WTC11 (cell line): ENCODE measurements at places on chromosomes 5 and 9. TPM values are rescaled to one million over a fixed set of nuclear protein-coding genes. Genes with fewer than 3 reads are reported as not detected.

DNA sequence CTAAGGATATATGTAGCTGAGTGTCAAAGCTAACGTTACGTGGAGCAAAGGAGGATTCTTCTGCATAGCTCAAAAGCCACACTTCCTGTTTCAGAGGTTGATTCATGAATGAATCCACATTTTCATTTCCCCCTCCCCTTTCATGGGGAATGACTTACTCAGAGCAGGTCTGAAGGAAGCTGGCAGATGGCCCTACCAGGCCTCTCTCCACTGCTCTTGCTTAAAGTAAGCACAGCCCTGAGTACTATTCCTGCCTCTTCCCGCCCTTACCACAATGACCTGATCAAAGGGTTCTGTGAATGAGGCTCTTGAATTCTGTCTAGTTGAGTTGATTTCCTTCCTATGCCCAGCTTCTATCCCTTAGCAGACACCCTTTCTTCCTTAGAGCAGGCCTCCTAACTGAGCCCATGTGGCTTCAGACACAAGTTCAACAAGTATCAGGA, 6.3 kb downstream of the IGIP start:
- H3K4me1 ChIP-seq, result peaks cover 15% of the 10 kb centered on the region
- H3K27ac ChIP-seq, result no peak overlapping the region
- no peaks in the 10 kb centered on the region for H3K36me3 ChIP-seq
- no peak for DNase-seq

DNA sequence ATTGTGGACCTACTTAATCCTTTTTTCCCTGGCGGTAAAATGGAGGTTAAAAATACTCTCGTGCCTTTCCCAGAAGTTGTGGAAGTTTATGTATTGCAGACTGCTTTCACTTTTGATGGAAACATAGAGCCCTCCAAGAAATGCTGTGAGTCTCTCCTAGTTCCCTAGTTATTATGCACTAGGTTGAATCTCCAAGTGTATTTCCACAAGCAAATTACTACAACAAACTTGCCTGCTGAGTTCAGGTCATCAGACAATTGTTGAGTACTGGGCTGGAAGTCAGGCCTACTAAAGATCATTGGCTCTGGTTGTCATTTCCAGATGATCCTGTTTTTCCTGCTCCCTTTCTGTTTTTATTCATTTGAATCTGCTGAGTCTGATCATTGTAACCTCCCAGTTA, 104.1 kb downstream of the CD180 start:
- no peaks in the 10 kb centered on the region for H3K27me3 ChIP-seq
- DNase-seq, result no peak
- peaks cover 41% of the 10 kb centered on the region for H3K4me1 ChIP-seq

DNA sequence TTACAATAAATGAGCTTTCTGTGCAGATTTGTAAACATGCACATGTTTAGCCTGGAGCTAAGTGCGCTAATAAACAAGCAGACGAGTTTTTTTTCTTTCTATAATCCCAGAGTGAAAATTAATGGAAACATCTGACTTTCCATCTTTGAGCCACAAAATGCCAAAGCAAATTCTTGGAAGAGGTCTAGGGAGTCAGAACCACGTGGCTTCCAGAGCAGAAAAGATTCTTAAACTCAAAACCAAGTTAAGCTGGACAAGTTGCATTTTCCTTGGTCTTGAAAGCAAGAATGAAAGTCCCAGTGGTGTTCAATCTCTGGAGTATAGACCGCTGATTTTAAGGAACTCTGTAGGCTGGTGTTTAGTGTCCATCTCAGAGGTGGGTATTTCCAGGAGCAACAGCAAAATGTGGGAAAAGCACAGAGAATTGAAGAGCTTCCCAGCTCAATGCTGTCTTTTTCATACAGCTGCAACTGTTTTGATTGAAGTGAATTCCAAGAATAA, 71.4 kb downstream of the MYO10 start:
- H3K27me3 ChIP-seq, result no peaks in the 10 kb centered on the region
- H3K4me3 ChIP-seq, result no peak overlapping the region

DNA sequence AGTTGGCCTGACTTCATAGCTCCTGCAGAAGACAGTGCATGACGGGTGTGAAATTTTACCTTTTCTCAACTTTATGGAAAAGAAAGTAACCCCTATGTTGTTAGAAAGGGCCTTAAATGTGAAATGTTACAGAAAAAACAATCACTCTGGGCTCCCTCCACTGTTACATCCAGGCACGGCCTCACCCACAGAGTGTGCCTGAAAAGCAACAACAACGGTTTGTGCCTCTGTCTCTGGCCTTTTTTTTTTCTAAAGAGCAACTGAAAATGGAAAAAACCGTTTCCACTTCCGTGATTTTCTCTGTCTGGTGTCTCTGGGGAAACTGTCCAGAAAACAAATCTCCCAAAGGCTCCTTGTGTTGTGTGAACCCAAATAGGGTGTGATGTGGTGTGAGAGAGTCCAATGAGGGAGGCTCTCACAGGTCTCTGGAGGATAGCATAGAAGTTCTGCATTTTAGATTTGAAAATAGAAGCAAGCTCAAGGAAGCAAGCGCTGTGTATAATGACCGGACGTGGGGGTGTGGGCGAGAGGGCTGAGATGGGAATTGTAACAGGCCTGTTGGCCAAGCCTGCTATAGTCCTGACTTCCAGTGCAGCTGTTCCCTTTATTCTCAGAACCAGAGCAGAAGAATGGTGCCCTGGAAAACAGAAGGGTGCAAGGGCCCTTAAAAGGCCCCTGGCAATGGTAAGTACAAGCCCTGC, 221.8 kb upstream of the TUT7 start:
- peaks cover 24% of the 10 kb centered on the region for H3K4me1 ChIP-seq
- H3K27ac ChIP-seq, result peak overlapping the region; percentile 46; the same call in 1 of the 2 replicates
- no peaks in the 10 kb centered on the region for H3K36me3 ChIP-seq
- H3K4me3 ChIP-seq, result no peak overlapping the region
- no peaks in the 10 kb centered on the region; the same call in 1 of the 2 replicates for H3K27me3 ChIP-seq

GRCh38 chr5:110809006-110809405, 70.2 kb downstream of the SLC25A46 start:
- H3K36me3 ChIP-seq, result no peaks in the 10 kb centered on the region
- no peak for DNase-seq
- H3K4me1 ChIP-seq, result no peaks in the 10 kb centered on the region
- no peak overlapping the region for H3K27ac ChIP-seq
- H3K4me3 ChIP-seq, result no peak overlapping the region

DNA sequence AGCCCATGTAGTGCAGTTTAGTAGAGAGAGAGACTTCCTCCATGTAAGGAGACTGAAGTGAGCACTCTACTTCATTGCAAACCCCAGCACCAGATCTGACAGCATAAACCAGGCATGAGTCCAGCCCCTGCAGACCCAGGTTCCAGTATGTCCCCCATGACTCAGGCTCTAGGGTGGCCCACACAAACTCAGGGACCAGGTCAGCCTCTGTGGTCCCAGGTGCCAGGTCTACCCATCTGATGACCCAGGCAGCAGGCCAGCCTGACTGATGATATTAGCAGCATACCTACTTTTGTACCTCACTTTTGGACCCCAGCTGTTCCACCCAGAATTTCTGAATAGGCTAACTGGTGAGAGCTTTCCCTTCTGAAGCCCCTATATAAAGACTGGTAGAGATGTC, 647.8 kb downstream of the ANXA1 start:
- H3K27me3 ChIP-seq, result no peaks in the 10 kb centered on the region
- no peak overlapping the region for H3K4me3 ChIP-seq
- DNase-seq, result no peak
- H3K27ac ChIP-seq, result no peak overlapping the region
- H3K36me3 ChIP-seq, result no peaks in the 10 kb centered on the region

DNA sequence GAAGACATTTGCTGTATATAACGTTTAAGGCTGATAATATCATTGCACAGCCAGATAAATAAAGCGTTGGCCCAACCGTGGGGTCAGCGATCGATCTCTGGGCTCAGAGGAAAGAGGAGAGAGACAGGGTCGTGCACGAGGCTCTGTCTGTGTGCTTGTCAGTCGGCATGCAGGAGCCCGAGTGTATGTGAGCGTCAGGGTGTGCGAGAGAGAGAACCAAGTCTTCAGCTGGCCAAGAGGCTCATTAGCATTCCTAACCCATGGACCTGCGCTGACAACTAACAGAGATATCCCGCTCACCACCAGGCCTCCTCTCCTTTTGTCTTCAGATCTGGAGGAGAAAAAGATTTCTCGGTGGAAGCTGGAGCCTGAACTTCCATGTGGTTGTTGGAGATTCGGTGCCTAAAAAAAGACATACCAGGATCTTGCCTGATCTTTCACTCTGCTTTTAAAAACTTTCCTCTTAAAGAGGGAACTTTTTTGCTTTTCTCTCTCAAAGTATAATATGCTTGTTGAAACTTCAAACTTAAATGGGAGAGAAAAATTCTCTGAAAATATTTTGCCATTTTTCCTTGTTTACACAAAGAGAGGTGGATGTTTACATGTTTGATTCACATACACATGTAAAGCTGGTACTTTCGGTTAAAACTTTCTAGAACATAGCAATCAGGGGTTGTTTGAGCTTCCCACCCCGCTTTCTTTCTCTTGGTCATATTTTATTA, 16.5 kb downstream of the NR2F1 start:
- peaks cover 45% of the 10 kb centered on the region for H3K4me1 ChIP-seq
- no peaks in the 10 kb centered on the region for H3K36me3 ChIP-seq
- peak; percentile 38 for DNase-seq
- H3K27ac ChIP-seq, result no peak overlapping the region

SLC25A2 gene
- total RNA-seq, result 0.24 TPM in 1 of 3 replicates, not detected in the others

SMIM15 gene
- 41.9 to 43.3 TPM (median 42.5 TPM) in 3 replicates for total RNA-seq
